ENCODE measurements at places on chromosomes 5 and 9. TPM values are rescaled to one million over a fixed set of nuclear protein-coding genes. Genes with fewer than 3 reads are reported as not detected.
A peak's percentile ranks its signal among the peaks of the same experiment; 100 is the strongest.

DNA sequence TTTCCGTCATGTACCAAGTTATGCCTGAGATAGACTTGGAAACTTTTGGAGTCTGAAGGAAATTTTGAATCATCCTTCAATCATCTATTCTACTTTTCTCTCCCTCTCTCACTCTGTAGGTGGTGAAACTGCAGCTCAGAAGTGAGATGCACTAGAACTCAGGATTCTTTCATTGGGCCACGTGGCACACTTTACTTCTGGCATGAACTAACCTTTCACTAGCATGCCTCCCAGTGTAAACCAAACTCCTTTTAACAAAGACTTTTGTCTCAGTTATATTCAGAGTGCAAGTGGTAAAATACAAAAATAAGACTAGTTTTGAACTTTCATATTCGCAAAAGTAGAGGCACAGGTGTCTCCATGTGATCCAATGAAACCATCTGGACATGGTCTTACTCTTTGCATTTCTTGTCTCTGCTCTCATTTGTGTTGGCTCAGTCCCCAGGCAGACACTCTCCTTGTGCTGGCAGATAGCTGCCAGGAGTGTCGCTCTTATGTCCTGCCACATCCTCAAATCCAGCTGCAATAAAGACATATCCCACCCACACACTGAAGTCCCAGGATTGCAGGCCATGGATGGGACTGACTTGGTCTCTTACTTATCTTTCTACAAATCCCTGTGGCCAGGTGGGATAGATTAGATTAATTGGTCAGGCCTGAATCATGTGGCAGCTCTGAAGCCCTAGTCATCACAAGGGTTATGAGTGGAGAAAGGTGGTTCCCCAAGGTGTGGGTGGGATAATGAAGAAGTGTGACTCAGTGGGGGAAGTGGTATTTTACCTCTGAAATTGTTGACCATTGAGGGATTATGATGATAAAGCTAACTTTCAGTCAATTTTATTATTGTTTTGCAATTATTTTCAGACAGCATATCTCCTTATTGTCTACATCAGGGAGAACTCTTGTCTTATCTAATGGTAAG is 267.5 kb downstream of the GABRB2 start:
- no peak overlapping the region for H3K27ac ChIP-seq
- H3K4me3 ChIP-seq = no peak overlapping the region
- no peaks in the 10 kb centered on the region for H3K4me1 ChIP-seq

- H3K36me3 ChIP-seq = no peaks in the 10 kb centered on the region
- peak; percentile 15 for DNase-seq
- no peak overlapping the region for H3K4me3 ChIP-seq
- H3K27ac ChIP-seq = no peak overlapping the region
- H3K4me1 ChIP-seq = peaks cover 9% of the 10 kb centered on the region
Observed at GRCh38 chr5:17185773-17186172, 31.7 kb upstream of the BASP1 start.

- no peak overlapping the region for H3K27ac ChIP-seq
- DNase-seq = no peak
- H3K4me1 ChIP-seq = no peaks in the 10 kb centered on the region
- no peaks in the 10 kb centered on the region for H3K36me3 ChIP-seq
- H3K27me3 ChIP-seq = no peaks in the 10 kb centered on the region
- no peak overlapping the region for H3K4me3 ChIP-seq
Observed at GRCh38 chr5:2602451-2603271, 148.8 kb downstream of the IRX2 start.

GRCh38 chr9:125150349-125151245 is 7.3 kb upstream of the SCAI start:
- no peak for DNase-seq
- no peak overlapping the region for H3K27ac ChIP-seq
- peaks cover 41% of the 10 kb centered on the region for H3K36me3 ChIP-seq
- no peaks in the 10 kb centered on the region for H3K4me1 ChIP-seq
- no peaks in the 10 kb centered on the region for H3K27me3 ChIP-seq
- no peak overlapping the region for H3K4me3 ChIP-seq

GRCh38 chr9:137126786-137127185 is 12.2 kb upstream of the GRIN1 start:
- H3K4me1 ChIP-seq = peaks cover 26% of the 10 kb centered on the region
- H3K4me3 ChIP-seq = no peak overlapping the region
- DNase-seq = no peak
- H3K36me3 ChIP-seq = no peaks in the 10 kb centered on the region
- H3K27me3 ChIP-seq = no peaks in the 10 kb centered on the region

Gene ARRDC3
- 64.4 TPM for total RNA-seq

Data from adrenal gland (tissue), 19 donors.